Activated CD4-positive, alpha-beta T cell treated with anti-CD3 and anti-CD28 coated beads for 24 hours (primary cell): ENCODE measurements at places on chromosomes 4 and X.
A peak's percentile ranks its signal among the peaks of the same experiment; 100 is the strongest.

DNA sequence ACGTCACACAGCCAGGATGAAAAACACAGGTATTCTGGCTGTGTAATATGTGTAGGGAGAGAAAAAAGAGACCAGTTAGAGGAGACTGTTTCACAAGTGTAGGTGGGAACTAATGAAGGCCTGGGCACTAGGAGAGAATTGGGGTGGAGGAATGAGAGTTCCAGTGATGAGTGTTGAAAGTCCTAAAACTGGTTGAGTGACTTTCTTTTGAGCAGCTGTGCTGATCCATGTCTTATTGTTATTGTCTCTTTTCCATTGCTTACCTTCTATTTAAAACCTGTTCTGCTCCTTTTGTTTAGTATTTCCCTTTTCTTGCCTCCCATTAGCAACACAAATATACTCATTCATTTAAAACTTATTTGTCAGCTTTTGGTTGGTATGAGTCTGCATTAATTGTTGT lies 88.7 kb downstream of the PDLIM5 start:
- DNase-seq: no peak

GRCh38 chr4:89295415-89295927 lies 12.1 kb downstream of the GPRIN3 start:
- no peak for DNase-seq

DNA sequence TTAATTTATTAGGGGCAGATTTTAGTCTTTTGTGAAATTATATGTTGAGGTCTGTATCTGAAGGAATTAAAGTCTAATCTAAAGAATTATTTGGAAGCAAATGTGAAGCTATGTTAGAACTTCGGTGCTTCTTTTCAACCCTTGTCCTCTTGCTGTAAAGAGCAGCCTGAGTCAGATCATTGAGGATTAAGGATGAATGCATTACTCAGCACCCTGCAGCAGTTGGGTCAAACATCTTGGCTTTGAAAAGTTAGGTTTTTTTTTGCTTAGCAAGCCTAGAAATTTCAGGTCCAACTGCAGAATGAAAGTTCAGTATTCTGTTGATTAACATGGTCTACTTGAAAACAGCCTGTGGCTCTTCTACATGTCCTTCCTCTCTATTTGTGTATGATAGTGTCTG lies 57.6 kb downstream of the SLC4A4 start:
- DNase-seq: no peak

DNA sequence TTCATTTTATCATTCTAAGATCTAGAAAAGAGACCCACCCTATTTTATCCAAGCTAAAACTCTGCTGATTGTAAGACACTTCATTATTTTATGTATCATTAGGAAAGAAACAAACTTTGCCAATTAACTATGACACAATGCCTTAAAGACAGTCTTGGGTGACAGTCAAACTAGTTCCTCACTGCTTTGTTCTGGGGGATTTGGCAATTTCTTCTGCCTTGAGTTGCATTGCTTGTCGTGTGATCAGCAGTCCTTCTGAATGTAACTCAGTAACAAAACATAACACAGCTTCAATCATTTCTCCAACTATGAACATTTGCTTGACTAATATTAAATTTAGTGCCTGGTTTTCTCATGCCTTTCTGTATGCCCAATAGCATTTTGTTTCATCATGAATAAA lies 577.9 kb upstream of the DIPK2B start:
- no peak for DNase-seq

DNA sequence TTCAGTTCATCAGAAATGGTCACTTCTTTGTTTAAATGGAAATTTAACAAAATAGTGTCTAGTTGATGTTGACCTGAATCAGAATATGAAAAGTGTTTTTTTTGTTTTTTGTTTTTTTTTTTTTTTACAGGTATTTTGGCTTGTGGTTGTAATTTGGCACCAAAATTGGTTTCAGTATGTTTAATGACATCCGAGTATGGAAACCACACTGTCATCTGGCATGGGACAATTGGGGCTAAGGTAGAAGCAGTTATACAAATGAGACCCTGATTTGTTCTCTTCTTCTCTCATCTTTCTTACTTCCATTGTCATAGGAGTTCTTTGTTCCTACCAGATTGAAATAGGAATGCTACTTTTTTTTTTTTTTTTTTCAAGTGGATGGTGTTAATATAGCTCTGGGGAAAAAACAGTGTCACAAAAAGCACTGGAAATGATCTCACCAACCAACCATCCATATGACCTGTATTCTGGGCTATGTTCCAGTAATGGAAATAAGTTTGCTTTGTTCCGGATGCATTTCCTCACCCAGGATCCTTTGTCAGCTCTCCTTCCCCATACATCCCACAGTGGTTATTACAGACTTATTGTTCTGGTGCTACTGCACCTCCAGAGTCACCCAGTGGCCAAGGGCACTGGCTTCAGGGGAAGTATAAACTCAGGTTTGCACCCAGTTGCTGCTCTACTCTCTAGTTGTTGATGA lies 95.8 kb downstream of the ATXN3L start:
- no peak for DNase-seq

- DNase-seq: no peak
These were observed 58.6 kb upstream of the PAGE5 start for GRCh38 chrX:55161581-55161980.

GRCh38 chrX:55187281-55187680 lies 32.9 kb upstream of the PAGE5 start:
- no peak for DNase-seq

DNA sequence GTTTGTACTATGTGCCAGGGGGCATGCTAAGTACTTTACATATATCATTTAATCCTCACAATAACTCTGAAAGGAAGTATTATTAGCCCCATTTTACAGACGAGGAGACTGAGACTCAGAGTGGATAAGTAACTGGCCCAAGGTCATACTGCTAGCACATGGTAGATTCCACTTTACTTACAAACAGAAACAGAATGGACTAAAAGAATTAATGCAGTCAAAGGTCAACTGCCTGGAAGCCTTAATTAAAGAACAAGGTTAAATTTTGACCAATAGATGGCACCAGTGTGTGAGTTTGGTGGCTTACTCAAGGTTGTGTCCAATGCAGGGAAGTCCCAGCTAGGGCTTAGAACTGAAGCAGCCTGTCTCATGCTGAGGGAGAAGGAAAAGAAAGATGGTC lies 4.7 kb downstream of the RIPPLY1 start:
- no peak for DNase-seq

- DNase-seq: no peak
These were observed 8.1 kb upstream of the KLHL2 start for GRCh38 chr4:165199286-165199685.

GRCh38 chrX:133985164-133985966 lies at the start of gene GPC3:
GPC3 (minus strand) TSS chrX:133985594.
- DNase-seq: no peak

GRCh38 chr4:154908168-154908567 lies 127.1 kb downstream of the RBM46 start:
- DNase-seq: no peak

DNA sequence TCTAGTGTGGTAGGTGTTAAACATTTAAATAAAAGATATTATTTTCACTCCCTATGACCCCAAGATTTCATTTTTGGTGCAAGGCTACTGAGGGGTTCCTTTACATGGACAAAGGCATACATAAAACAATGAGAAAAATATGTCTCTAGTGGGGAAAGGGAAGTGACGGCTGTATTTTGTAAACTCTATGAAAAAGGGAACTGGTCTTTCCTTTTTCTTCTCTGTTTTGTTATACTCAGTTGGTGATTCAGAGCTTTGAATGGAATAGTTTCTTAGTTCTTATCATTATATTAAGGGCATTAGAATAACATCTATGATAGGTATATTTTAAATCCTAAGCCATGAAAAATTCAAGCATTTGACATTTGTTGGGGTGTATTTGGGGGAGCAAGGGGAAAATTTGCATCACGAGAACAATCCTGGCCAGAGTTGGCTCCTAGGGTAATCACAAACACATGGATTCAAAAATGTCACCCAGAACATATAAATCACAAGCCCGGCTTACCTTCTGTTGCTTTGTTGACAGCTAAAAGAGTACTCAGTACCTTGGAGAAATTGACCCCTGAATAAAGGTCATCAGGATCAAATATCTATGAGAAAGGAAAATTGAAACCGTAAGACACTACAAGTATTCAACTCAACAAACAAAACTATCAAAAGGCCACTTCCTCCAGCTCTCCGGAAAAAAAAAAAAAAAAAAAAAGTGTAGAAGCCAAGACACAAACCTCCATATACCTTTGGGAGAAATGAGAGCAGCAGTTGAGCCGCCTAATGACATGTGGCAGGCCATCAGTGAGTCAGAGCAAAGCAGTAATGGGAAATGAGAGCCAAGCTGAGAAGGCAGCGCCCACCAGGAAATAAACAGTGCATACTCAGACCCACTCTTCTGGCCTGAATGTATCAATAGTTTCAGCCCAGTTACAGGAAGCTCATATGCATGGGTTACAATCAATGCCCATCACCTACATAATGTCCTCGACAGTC lies 33.4 kb downstream of the ARHGEF6 start:
- no peak for DNase-seq

- no peak for DNase-seq
These were observed 83.4 kb upstream of the NKX1-1 start for GRCh38 chr4:1489639-1489995.

GRCh38 chrX:68196939-68197791 lies 236.1 kb downstream of the OPHN1 start:
- DNase-seq: peak; percentile 9

GRCh38 chr4:27176400-27176799 lies 315.8 kb downstream of the STIM2 start:
- DNase-seq: no peak

DNA sequence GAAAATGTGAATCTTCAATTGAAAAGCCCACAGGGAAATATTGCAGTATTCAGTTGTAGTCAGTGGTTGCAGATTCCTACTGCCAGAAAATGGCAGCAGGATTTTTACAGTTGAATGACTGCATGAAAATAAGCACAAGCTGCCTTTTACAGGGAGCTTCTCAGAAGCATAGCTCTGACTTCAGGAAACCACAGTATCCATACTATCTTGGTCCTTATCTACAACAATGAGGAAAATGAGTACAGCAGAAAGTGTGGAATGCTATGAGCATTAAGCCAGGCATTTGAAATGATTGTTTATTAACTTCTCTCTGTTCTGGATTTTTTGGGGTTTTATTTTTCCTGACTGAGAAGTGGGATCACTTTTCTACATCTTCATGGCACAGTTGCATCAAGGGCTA lies 34.6 kb upstream of the PRRG1 start:
- DNase-seq: no peak

GRCh38 chr4:52368895-52369294 lies 290.2 kb downstream of the USP46 start:
- DNase-seq: no peak

DNA sequence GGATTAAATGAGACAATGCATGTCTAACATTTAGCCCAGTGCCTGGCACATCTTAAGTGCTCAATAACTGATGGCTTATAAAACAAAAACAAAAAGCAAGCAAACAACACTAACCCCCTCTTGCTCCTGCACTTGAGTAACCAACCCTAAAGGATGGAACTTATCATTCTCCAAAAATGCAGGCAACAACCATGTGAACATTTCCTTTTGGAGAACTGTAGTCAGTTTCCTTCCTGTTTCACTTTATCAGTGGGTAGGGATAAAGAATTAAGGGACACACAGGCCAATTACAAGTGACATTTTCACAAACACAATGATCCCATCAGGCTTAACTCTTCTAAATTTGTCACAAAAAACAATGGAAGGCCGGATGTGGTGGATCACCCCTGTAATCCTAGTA lies 30.4 kb downstream of the RPS3A start:
- DNase-seq: no peak

DNA sequence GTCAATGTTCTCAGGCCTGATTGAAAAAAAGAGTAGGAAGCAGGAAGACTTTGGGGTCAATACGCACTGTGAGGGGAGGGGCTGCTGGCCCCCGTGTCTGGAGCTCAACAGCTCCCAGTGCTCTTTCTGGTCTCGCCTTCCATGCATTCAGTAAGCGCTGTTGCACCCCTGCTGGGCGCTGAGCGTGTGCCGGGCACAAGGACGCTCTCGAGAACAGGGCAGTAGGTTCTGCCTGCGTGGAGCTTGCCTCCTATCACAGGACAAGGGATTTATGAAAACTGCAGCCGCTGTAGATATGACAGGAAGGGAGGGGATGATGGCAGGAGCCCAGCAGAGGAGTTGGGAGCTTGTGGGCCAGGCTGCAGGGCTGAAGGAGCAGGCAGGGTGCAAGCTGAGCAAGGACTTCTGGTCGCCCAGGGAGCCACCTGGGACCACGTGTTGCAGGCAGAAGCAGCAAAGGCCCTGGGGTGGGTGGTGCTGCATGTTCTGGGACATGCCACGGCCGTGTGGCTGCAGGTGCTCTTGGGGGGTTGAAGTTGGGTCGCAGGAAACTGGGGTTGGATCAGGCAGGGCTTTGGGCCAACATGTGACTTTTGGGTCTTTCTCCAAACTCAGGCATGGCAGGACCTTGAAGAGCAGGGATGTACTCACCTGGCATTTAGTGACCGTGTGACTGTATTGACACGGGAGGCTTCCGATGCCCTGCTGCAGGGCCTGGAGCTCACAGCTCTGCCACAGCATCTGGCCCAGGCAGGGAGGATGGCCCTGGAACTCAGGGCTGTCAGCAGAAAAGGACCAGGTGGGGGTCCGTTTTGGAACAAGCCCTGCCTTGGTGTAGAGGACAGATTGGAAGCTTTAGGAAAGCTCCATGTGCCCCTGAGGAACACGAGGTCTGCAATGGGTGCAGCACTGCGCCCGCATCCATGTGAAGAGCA lies 97.9 kb downstream of the CPZ start:
- no peak for DNase-seq

- DNase-seq: no peak
These were observed 65.9 kb downstream of the LARP7 start for GRCh38 chr4:112702892-112703291.

- no peak for DNase-seq
These were observed 43.6 kb downstream of the DRD5 start for GRCh38 chr4:9825049-9825448.

GRCh38 chr4:145058256-145058655 lies 39.7 kb downstream of the ANAPC10 start:
- DNase-seq: no peak

GRCh38 chr4:76952071-76952470 lies 2.5 kb downstream of the SEPTIN11 start:
- no peak for DNase-seq

DNA sequence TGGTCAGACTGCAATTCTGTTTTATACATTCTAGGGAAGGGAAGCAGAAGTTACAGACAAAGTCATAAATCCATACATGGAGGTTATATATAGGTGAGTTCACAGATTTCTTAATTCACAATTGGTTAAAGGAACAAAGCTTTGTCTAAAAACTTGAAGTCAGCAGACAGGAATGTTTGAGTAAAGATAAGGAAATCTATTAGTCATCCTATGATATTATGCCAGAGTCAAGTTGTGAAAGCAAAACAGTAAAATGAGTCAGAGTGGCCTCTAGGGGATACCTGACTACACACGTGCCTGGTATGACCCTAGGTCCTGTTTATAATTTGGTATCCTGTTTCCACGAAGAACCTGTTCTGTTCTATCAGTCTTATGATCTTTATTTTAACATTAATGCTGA lies 31.5 kb downstream of the ACTRT1 start:
- DNase-seq: no peak

GRCh38 chrX:39267176-39267575 lies 465.9 kb downstream of the MID1IP1 start:
- no peak for DNase-seq

DNA sequence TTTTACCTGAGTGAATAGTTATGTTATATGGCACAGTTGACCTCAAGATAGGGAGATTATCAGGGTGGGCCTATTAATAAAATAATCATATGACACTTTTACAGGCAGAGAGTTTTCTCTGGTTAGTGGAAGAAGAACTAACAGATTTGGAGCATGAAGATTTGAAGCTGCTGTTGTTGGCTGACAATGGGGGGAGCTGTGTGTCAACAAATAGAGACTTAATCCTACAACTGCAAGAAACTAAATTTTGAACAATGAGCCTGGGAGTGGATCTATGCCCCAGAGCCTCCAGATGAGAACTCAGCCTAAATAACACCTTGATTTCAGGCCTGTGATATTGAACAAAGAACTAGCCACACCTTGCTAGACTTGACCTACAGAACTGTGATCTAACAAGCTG lies 7.2 kb upstream of the CCSER1 start:
- no peak for DNase-seq
